ENCODE measurements at places on chromosomes 3 and 15.

DNA sequence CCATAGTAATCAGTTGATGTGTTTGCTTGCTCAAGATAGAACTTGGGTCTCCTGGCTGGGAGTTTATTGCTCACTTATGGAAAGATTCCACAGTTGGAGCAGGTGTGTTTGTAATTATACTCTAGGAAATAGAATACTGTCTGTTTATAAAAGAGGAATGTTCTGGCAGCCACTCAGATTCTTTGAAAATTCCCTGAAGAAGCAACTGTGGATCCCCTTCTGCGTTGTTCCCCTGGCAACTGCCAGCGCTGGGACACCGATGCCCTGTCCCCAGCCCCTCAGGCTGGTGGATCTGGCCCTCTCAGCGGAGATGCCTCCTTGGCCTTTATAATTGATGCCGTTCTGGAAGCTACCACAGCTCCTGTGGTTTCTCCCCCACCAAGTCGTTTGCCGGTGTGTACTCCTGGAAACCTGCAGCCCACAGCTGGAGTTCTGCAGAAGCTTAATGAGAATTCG, 225.9 kb downstream of the ITPR1 start:
- DNase-seq: peak; percentile 70

DNA sequence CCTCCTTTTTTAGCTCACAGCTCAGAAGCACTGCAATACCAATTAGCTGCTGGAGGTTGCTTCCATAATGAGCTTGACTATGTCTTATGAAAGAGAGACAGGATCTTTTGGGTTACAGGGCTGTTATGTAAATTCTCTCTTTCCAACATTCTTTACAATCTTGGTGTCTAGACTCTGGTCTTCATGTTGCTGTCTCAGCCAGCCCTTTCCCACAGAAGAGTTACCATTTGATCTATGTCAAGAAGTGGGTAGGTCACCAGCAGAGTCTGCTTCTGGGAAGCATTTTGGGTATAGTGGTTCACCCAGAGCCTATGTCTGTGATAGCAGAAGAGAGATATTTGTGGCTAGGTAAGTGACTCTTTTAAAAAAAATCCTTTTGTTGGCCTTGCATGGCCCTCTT, 234.5 kb downstream of the SATB1 start:
- peak; percentile 22 for DNase-seq

- DNase-seq: no peak
Observed at GRCh38 chr15:88792342-88793282, 10.6 kb upstream of the ACAN start.

DNA sequence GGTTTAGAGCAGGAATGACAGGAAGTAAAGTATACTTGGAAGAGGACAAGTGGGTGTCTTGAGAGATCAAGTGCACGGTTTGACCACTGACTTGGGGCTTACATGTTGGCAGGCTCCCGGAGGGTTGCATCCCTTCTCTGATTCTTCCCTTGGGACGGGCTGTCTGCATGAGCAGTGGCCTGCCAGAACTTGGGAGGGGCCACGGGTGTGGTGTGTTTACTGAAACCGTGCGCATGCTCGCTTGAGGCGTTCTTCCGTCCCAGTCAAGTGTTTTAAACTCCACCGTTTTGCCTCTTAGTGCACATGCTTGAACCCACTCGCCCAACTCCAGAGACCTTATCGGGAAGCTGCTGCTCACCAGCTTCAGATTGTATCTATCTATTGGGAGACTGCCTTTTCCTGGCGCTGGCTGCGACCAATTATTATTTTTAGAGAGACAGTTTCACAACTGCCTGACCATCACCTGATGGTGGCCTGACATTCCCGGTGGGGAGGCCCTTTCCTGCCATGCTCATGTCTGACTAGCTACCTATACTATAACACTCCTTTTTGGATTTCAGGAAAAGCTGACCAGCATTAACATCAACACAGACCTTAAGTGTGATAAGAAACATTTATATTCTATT, 14.9 kb upstream of the C3orf22 start:
- no peak for DNase-seq

DNA sequence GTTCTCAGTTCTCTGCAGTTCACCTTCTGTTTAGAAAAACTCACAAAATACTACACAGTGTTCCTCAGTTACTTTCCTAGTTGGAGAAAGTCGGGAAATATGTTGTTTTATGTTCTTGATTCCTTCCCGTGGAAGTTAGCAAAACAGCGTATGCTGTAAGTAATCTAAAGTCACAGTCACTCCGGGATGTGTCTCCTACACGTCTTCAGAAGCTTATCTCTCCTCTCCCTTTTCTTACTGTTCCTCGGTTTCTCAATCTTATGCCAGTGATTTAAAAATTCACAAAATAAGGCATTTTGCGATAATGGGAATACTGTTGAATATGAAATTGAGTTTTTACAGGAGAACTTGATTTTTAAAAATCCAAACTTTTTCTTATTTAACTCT, 1.7 kb downstream of the HEG1 start:
- DNase-seq: no peak

- DNase-seq: no peak
Observed at GRCh38 chr15:74825866-74826265, 561 bp upstream of the CPLX3 start.

DNA sequence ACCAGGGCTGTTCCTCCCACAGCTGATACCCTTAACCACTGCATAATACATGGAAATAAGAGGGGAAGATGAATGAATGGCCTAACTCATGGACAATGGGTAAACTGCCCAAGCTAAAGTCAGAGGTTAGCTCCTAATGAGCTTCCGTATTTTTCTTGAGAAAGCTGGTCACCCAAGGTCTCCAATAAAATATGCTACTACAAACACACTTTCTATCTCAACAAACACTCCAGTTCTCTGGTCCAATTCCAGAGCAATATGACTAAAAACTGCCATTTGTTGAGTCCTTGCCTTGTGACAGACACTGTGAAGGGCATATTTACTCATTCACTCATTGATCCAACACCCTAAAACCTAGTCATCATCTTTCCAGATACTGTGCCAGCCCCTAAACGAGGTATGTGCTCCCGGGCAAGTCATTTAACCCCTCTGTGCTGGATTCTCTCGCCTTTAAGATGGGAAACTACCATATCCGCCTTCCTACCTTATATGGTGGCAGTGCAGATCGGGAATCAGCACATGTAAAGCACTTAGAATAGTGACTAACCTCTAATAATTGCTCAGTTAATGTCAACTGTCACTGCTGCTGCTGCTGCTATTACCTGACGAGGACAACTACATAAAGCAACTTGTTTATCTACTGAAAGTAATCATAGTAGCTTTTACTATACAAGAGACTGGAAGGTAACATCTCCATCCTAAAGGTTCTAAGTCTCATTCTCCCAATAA, 89.1 kb downstream of the XXYLT1 start:
- peak; percentile 33 for DNase-seq

DNA sequence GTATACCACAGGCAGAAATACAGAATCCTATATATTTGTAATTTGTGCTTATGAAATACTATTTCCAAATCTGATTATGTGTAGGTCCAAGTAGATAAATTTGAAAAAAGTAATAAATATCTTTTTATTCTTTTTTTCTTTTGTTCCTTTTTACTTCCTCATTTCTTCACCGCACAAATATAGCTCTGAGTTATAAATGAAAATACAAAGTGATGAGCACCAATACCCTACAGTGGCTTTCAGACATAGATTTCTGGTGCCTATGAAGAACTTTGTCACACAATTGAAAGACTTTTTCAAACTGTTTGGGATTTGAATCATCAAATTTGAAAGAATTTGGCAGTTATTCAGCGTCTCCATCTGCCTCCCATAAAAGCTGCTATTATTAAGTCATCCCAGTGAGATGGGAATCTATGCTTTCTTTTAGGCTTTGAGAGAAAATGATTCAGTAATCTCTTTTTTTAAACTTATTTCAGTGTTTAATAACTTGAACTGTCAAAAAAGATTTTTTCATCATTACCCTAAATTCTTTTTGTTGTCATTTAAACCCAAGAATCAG, 363.6 kb upstream of the GOLIM4 start:
- peak; percentile 27 for DNase-seq

DNA sequence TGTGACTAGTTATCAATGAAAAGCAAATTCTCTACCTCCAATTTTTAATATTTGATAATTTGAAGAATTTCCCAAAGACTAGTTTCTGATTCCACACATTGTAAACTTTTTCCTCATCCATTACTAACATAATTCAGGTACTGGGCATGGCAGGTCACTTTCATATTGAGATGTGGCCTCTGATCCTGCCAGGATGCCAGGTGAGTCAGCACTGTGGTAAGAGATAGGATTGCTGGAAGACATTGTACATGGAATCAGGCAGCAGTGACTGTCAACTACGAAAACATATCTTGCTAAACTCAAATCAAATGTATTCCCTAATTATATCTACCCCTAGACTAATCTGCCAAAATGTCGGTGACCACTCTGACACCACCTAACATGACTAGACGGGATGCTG, 33.2 kb upstream of the POU1F1 start:
- no peak for DNase-seq

Measured in fibroblast of skin of right biceps (primary cell).